ENCODE measurements at places on chromosomes 12 and 14.
A peak's percentile ranks its signal among the peaks of the same experiment; 100 is the strongest.

GRCh38 chr12:75294336-75294735 is 35.8 kb downstream of the CAPS2 start:
- DNase-seq, result no peak

GRCh38 chr12:31590642-31591379 is at the start of gene DENND5B:
Gene DENND5B (minus strand): TSS chr12:31591136. CDS start chr12:31590832, 304 bp downstream.
- DNase-seq, result peak; percentile 84

DNA sequence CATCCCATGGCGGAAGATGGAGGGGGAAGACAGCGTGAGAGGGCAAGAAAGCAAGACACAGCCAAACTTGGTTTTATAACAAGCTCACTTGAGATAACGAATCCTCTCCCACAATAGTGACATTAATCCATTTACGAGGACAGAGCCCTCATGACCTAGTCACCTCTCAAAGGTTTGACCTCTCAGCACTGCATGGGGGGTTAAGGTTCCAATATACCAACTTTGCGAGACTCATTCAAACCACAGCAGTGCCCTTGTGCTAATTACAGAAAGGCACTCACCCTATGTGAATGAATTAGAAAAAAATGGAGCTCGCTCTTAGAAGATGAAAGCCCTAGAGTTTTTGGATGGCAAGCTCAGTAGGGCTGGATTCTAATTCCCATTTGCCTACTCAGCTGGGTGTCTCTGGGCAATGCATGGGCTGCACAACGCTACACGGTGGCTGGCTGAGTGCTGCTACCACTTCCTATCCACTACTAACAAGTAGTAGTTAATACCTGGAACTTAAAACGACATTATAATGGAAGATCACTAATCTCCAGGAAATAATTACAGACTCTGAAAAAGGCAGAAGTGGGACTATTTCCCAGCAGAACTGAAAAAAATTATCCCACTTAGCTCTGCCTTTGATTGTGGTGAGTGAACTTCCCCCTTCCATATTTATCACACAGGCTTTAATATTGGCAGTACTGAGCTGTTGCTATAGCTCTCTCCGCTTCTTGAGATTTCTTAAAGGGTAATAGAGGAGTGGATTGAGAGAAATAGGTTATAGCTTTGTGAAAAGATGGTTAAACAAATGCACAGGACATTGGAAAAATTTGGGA is 27.5 kb downstream of the TESPA1 start:
- no peak for DNase-seq

DNA sequence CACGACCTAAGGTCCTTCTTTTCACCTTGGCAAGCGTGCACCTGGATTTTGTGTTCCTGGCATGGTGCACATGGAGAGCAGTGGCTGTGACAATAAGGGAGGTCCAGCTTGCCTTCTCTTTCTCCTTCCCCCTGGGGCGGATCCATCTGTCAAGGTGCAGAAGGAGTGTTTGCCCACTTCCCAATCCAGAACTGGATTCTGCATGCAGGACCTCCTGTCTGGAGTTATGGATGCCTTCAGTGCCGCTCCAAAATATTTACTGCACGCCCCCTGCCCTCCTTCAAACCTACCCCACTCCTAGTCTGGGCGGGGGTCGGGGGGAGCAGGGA is 192.7 kb downstream of the DPF3 start:
- DNase-seq, result no peak
